ENCODE measurements at places on chromosomes 2 and 18.

- no peak for DNase-seq
These were observed 33.4 kb downstream of the EMX1 start for GRCh38 chr2:72950558-72951255.

DNA sequence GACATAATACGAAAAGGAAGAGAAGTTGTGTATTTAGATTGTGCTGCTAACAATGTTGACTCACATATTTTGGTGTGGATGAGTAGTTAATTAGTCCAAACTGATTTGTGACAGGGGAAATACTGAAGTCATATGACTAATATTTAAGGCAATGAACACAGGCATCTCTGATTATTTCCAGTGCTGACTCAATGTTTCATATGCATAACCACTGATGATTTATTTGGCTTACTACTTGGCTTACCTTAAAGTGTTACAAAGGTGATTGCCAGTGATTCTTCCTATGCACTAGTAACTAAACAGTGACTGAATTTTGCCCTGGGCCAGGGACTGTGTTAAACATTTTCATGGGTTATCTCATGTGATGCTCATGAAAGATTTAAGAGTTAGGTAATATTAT is 722.6 kb downstream of the METTL4 start:
- DNase-seq = no peak

- peak; percentile 21 for DNase-seq
These were observed 36.4 kb upstream of the ZCCHC2 start for GRCh38 chr18:62486290-62486964.

- no peak for DNase-seq
These were observed 210.7 kb downstream of the MTX2 start for GRCh38 chr2:176479961-176480360.

DNA sequence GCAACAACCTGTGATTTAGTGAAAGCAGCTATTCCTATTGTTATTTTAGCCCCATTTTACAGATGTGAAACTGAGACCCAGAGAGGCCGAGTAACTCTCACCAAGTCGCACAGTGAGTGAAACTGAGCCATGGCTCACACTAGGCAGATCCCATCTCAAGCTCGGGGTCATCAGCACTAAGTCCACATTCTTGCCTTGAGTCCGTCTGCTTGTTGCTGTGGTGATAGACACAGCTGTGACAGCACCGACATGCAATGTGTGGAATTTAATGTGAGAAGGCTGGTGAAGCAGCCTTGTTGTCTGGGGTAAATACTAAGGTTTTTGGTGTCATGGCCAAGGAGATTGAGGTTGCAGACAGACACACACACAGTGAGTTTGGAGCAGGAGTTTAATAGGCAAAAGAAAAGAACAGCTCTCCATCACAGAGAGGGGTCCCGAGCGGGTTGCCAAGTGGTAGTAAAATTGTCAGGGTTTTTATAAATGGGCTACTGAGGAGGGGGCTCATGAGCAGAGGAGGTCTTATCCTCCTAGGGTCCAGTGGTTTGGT is 40.2 kb upstream of the GMCL1 start:
- DNase-seq = no peak

GRCh38 chr2:231306791-231307393 is 88.6 kb upstream of the B3GNT7 start:
- no peak for DNase-seq

DNA sequence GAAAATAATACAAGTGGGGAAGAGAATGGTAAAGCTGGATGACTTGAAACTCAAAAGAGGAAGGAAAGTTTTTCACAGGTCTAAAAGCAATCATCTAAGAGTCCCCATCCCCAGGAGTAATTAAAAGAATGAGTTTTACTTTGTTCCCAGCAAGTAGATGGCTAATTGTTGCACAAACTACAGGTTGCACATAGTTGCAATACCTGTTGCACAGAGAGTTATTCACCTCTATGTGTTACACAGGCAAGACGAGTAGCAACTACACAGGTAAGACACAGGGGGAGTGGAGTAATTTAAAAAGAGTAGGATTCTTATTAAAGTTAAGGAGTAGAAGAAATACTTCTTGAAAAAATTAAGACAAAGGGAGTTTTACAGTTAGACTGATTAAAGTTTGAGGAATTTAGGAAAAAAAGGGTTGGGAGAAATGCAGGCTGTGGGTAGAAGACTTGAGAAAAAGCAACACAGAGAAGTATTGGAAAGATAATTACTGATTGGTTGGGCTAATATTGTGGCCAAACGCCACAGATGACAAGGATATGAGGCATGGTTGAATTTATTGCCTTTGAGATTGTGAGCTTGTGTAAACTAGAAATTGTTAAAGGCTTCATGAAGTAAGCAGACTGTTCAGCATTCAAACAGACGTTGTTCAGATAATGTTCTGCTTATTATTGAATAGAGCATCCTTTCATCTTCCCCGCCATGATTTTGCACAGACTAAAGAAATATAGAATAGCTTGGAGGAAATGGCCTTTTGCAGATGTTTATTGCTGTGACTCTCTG is 699.3 kb downstream of the NR4A2 start:
- DNase-seq = no peak

GRCh38 chr18:10771053-10771709 is 245.4 kb downstream of the NAPG start:
- DNase-seq = no peak

- DNase-seq = no peak
These were observed 39.5 kb downstream of the VWC2L start for GRCh38 chr2:214450118-214450894.

DNA sequence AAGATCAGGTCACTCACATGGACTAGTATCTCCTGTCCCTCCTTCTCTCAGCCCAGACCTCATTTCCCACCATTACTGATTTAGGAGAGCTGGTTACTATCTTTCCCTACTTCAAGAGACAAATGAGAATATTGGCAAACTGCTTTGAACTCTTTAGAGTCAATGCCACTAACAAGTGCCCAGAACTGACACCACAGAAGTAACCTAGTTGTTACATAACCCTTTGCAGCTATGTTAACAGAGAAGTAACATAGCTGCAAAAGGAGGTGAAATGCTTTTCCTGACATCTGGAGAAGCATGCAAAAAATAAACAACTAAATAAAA is 30.0 kb downstream of the TGFA start:
- no peak for DNase-seq

- no peak for DNase-seq
These were observed 2186.8 kb upstream of the CELF4 start for GRCh38 chr18:39752351-39752750.

DNA sequence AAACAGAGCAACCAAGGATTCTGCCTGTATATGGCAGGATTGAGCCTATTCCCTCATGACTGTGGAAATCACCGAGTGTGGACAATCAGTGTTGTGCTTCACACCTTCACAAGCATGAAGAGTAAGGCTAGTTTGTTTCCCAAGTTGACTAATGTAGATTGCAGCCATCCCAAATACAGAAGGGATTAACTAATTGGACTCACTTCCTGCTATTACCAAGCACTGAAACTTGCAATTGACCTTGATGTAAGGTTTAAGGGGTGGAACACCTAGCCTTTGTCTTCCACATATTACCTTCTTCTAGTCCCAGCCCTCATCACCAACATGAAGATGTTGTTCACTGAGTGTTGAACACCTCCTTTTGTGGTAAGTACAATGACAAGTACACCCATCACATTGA is 120.9 kb upstream of the RND3 start:
- no peak for DNase-seq

DNA sequence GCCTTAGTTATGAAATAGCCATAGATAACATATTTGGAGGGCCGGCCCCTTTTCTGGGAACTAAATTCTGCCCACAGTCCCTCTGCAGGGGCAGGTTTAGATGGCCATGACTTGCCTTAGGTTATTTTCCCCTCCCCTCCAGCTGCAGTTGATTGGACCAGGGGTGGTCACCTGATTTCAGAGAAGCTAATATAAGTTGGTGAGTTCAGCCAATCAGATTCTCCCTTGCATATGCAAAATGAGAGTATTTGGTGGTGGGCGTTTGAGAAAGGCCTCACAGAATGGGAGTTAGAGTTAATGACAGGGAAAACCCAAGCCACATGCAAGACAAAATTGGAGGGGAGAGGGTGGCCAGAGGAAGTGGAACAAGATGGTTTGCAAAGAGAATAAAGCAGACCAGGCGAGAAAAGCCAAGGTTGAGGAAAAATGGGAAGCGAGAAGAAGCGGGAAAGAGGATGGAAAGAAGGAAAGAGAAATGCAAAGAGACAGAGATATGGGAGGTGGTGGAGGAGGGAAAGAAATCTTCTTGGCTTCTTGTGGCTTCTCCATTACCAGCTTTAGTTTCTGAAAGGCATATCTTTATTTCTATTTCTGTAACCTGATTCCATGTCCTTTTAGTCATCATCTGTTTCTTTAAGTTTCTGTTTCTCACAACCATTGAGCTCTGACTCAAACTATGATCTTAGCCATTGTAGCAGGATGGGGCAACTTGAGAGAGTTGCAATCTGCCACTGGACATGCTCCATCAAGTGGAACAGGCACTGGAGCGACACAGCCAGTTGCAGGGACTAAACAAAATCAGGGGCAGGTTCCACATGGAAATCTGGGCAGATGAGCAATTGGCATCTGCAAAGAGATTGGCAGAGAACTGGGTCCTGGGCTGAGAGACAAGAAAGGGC is 108.1 kb upstream of the SIX3 start:
- no peak for DNase-seq

DNA sequence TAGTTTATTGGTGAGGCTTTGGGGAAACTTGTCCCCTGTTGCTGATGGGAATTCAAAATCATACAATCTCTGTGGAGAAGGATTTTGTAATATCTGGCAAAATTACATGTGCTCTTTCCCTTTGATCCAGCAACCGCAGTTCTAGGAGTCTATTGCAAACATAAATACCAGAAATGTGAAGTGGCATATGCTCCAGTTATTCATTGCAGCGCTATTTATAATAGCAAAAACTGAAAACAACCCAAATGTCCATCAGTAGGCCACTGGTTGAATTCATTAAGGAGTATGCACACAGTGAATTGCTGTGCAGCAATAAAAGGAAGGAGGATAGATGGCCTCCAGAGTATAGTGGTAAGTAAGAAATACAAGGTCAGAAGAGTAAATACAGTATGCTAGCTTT is 76.5 kb downstream of the HNRNPLL start:
- DNase-seq = no peak

DNA sequence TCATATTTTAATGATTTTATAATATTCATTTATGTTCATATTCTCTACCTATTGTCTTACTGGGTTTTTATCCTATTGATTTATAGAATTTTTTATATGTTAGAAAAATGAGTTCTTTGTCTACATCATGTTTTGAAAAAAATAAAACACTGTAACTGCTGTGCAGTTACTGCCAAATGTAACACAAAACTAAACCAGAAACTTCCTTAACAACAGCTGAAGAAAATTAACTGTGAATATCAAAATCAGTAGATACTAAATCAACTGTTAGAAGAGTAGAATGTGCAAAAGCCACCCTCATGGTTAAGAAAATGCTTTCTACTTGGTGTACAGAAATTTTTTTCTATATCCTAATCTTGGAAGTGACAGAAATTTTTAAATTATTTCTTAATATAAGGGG is 69.5 kb downstream of the PTRHD1 start:
- no peak for DNase-seq

DNA sequence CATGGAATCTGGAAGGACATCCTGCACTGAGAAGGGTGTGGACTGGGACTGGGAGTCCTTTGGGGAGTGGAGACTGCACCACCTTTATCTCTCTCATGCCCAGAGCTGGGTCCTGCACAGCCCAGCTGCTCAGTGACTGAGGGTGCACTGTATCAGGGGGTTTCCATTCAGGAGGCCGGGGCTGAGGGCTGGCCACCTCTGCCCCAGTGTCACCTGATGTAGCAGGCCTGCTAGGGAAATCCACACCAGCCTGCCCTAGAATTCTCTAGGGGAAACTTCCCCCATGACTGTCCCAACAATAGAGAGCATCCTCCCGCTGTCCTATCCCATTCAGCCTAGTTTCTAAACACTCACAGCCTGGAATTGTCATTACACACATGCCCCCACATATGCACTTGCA is 116.7 kb downstream of the CTIF start:
- DNase-seq = no peak

DNA sequence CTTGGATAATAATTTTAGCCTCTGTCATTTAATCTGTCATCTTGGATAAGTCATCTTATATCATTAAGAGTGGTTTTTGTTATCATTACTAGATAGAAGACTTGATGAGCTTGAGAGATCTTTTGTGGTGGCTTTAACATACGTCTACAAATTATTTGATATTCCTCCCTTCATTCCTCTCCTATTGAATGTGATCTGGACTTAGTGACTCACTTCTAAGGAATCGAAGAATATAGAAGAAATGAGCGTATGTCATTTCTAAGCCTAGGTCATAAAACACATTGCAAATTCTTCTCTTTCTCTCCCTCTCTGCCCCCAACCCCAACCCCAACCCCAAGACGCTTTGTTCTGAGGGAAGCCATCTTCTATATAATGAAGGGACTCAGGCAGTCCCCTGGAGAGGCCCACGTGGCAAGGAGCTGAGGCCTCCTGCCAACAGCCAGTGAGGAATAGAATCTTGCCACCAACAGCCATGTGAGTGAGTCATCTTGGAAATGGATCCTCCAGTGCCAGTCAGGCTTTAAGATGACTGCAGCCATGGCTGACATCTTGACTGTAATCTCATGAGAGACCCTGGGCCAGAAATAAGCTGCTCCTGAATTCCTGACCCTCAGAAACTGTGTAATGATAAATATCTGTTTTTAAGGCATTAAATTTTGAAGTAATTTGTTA is 221.6 kb upstream of the SP5 start:
- no peak for DNase-seq

All from activated T-cell treated with anti-CD3 and anti-CD28 coated beads for 48 hours (primary cell).